ENCODE measurements at places on chromosomes 12 and 14.
A peak's percentile ranks its signal among the peaks of the same experiment; 100 is the strongest.

DNA sequence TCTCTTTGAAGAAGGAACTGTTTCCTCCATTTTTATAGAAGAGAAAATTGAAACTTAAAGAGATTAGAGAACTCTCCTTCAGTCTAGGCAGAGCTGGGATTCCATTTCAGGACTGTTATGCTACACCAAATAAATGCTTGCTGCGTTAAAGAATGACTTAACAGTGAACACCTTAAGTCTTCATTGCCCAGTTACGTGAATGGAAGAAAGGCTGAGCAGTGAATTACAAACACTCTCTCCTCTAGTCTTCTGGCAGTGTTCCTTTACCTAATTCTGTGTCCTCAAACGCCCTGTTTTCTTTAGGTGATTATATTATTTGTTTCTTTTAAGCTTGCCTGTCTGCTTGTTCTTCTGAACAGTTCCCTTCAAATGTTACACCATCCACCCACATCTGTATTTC lies 59.7 kb downstream of the RCOR1 start:
- no peak for DNase-seq

GRCh38 chr14:88323086-88323522 lies at the start of gene KCNK10:
TSS of gene KCNK10 (minus strand) at chr14:88323269. CDS start at chr14:88322798, 471 bp downstream.
- DNase-seq, result no peak

GRCh38 chr12:5244513-5244972 lies 187.4 kb upstream of the NTF3 start:
- no peak for DNase-seq

DNA sequence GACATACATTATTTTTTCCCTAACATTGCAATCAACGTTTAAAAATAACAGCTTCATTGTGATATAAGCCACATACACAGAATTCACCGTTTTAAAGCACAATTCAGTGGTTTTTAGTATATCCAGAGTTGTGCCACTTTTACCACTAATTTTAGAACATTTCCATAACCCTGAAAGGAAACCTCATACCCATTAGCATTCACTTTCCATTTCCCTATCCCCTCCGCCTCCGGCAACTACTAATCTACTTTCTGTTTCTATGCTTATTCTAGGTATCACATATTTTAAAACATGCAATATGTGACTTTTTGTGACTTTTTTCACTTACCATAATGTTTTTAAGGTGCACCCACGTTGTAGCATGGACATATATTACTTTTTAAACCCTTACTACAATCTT lies 55.6 kb upstream of the ISM2 start:
- DNase-seq, result peak; percentile 1

DNA sequence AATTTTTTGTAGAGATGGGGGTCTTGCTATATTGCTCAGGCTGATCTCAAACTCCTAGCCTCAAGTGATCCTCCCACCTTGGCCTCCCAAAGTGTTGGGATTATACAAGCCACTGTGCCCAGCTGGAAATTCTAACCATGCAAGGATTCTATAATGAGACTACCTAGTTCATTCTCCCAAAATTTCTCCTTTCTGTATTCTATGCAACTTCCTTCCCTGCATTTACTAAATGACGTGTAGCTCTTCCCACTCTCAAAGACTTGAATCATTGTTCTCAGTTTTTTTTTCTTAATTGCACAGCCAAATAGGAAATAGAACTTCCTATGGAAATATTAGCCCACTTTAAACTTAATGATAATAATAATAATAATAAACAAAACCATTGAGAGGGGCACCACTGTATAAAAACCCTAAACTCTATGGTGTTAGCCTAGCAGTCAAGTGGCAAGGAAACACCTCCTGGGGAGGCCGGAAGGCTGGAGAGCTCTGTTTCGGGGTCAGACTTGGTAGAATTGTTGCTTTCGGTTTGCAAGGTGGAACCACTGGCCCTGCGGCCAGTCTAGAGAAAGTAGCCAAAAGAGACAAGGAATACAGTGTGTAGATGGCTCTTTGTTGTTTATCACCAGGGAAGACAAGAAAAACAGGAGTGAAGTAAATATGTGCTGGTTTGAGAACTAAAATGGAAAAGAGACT lies 40.0 kb upstream of the TESC start:
- no peak for DNase-seq

DNA sequence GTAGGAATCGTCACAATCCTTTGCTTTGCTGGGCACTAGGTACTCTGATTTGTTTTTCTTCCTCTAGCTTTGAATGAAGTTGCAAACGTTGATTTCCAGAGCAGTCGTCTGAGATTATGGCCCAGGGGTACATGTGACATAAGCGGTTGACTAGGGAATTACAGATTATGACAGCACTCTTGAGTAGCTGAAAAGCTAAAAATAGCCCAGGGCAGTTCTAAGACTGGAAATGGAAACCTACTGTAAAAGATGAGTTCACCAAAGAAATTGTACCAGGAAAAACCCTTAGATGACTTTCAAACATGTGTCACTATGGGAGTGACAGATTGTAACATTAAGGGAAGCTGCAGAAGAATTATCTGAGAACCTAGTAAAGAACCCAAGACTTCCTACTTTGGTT lies 108.5 kb downstream of the ANO6 start:
- no peak for DNase-seq

DNA sequence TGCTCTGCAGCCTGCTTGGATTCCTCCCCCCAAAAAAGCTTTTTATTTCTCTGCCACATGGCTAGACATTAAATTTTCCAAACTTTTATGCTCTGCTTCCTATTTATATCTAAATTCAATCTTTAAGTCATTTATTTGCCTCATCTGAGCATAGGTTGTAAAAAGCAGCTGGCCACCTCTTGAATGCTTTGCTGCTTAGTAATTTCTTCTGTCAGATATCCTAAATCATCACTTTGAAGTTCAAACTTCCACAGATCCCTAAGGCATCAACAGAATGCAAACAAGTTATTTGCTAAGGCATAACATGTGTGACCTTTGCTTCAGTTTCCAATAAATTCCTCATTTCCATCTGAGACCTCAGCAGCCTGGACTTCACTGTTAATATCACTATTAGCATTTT lies 209.6 kb downstream of the FSCB start:
- DNase-seq, result no peak

DNA sequence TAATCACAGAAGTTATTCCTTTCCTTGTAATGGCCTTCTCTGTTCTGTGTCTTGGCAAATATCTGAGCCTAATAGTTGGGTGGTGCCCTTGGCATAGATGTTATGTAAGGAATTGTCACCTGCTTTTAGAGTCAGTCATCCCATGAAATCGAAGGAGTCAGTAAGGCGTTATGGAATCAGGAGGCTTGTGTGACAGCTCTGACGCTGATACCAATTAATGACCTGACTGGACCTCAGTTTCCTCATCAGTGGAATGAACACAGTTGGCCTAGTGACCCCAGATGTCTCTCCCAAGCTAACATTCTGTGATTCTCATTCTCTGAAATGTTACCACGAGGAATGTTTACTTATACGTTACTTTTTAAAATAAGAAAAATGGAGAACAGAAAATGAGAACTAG lies 32.1 kb downstream of the TXNRD1 start:
- DNase-seq, result no peak

GRCh38 chr14:96017882-96018281 lies 21.3 kb upstream of the C14orf132 start:
- no peak for DNase-seq

DNA sequence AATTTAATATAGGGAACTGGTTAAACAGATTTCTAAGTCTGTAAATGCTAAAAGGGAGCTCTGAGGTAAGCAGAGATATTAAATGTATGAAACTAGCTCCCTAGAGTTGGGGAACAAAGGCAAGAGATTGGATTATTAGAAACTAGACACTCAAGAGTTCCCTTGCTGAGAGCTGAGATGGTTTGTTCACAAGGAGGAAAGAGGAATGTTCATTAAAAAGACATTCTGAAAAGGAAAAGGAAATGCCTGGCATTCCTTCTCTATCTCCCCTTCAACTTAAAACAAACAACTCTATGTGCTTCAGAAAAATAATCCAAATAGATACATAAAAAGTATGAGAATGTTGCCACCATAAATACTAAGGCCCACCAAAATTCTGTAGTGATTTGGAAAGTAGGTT lies 73.7 kb downstream of the GALNT4 start:
- DNase-seq, result no peak

DNA sequence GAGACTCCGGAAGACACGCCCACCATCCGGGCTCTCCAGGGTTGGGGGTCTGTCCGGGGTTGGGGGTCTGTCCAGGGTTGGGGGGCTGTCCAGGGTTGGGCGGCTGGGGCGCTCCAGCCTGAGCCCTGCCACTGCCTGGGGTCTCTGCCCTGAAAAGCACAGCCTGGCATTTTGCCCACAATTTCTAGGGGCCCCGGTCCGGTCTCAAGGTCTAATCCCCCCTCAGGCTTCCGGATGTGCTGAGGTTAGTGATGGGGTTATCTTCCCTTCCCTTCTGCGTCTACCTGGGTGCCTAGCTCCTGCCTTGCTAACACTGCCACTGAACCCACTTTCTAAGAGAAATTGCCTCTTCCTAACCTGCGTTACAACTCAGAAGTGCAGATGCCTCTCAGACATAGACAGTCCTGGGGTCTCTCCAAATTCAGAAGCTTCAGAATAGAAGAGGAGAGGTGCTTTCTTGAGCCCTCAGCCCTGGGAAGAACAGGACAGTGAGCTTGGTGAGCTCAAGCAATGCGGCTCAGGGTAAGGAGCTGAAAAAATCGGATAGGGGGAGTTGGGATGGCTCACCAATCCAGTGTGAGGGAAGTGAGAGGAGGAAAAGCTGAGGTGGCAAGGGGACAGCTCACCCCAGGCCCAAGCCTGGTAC lies 5.7 kb downstream of the LHX5 start:
- DNase-seq, result no peak

DNA sequence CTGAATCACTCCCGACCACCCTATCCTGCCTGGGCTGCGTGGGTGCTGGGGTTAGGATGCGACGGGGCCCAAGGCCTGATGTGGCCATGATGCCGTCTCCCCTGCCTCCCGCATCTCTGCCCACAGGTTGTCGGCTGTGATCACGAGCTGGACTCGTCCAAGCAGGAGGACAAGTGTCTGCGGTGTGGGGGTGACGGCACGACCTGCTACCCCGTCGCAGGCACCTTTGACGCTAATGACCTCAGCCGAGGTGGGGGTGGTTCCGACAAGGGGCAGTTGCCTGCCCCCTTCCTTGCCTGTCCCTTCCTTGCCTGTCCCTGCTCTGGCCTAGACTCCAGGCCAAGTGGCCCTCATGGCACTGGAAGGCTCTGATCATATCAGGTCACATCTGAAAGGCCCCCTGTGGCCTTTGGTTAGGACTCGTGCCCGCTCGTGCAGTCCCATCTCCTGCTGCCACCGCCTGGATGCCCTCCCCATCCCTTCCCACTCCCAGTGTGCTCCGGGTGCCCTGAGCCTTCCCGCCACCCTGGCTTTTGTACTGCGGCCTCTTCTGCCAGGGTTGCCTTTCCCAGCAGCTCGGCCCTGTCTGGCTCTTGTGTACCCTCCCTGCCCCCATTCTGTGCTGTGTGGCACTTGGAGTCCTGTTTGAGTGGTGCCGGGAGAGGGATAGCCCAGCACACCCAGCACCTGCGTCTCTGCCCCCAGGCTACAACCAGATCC lies 13.6 kb downstream of the PAPLN start:
- DNase-seq, result no peak

DNA sequence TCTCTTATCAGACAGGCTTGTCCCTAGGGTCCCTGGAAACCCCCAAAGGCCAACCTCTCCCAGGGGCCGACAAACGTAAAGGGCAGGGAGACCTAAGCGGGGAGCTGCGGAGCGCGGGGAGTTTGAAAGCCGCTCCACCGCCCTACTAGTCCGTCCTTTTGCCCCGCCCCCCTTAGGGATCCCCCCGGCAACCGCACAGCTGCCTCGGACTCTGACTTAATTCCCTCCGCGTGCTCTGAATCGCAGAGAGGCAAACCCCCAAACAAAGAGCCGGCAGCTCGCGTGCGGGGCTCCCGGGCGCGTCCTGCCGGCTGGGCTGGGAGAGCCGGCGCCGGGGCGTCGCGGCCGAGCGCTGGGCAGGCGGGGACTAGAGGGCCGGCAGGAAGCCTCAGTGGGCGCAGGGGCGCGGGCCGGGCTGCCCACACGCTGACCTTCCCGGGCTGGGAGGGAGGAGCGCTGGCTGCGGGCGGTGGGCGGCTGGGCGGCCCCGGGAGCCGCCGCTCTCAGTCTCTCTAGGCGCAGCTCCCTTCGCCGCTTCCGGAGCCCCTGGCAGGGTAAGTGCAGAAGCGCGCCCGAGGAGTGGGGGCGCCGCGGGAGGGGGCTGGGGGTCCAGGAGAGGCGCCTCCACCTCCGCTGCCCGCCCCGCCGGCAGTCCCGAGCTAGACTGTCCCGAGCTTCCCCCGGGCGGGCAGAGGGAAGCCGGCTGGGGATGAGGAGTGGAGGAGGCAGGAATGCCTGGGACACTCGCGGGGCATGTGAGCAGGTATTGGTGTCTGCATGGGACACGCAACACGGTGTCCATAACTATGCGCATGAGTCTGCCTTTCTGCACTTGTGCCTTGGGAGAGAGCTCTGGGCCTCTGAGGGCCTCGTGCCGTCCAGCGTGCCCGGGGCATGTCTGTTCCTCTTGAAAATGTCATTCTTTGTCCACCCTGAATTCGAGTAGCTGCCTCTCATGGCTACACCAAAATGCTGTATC lies at the start of gene TSPAN11:
Gene TSPAN11 (plus strand): TSS at position 506 of the 979 bp plus-strand sequence. CDS start 27,244 bp downstream, outside the sequence.
- no peak for DNase-seq

DNA sequence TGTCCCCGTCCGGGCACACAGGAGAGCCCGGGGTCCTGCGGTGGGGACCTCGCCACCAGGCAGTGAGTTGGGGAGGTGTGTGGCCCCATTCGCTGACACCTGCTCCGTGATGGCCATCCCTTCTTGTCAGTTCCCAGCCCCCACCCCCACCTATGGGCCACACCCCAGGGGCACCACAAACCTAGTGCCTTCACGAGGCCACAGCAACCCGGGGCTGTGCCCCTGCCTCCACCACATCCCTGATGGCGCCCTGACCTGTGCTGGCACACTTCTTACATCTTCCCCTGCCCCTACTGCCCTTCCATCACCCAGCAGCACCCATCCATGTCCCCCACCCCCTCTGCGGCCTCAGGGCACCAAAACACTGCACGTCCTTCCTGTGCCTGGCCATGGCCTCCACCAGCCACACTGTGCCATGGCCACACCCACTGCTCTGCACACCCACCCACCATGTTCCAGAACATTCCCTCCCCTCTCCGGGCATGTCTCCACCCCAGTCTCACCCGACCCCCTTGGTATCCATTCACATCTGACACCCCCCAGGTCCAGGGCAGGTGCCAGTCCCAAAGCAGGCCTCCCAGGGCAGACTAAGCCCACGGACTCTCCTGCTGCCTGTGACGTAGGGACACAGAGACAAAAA lies 24.4 kb downstream of the JAG2 start:
- no peak for DNase-seq

DNA sequence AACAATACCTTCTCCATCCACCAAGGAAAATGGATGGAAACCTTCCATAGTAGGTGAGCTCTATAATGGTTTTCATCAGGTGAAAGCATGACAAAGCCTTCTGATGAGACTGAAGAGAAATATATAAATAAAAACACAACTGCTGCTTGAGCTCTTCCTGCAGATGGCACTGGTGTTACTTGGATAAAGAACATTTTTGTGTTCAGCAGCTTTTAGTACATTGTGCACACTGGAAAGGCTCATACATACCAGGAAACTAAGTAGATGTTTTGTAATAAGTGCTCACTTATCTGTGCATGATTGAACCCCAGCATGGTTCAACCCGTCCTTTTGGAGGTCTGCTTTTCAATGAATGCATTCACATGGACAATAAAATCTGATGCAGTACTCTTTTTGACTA lies 357.3 kb upstream of the MIS18BP1 start:
- DNase-seq, result no peak

- DNase-seq, result no peak
These were observed 1281.1 kb downstream of the TMEM121 start for GRCh38 chr14:106807493-106807892.

GRCh38 chr14:37591311-37591940 lies 3.6 kb downstream of the FOXA1 start:
- DNase-seq, result no peak

- no peak for DNase-seq
These were observed 1.1 kb downstream of the SDR39U1 start for GRCh38 chr14:24441485-24441884.
